ENCODE measurements at places on chromosomes 11 and 22. TPM values are rescaled to one million over a fixed set of nuclear protein-coding genes. Genes with fewer than 3 reads are reported as not detected.

GRCh38 chr11:93194673-93195291 lies 3.0 kb downstream of the SLC36A4 start:
- no peaks in the 10 kb centered on the region for H3K36me3 ChIP-seq
- DNase-seq: no peak
- no peaks in the 10 kb centered on the region for H3K27me3 ChIP-seq
- no peak overlapping the region for H3K4me3 ChIP-seq
- H3K27ac ChIP-seq: no peak overlapping the region

DNA sequence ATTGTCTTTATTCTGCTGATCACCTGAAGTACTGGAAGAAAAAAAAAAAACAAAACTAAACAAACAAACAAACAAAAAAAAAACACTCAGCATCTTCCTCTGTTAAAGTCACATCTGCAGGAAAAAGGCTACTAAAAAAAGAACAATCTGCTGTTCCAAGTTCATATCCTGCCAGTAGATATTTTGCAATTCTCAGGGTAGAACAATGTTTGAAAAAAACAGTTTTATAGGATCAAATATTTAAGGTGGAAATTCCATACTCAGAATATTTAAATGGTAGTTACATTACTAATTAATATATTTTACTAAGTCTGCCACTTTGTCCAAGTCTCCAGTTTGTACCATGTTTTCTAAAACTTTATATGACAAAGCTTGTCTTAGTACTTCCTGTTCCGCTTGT lies 175.2 kb downstream of the SBF2 start:
- no peaks in the 10 kb centered on the region for H3K27me3 ChIP-seq
- no peak overlapping the region for H3K27ac ChIP-seq
- H3K36me3 ChIP-seq: no peaks in the 10 kb centered on the region
- no peak for DNase-seq

Gene GNG3
- total RNA-seq: not detected

Gene MRGPRX3
- not detected for total RNA-seq

DNA sequence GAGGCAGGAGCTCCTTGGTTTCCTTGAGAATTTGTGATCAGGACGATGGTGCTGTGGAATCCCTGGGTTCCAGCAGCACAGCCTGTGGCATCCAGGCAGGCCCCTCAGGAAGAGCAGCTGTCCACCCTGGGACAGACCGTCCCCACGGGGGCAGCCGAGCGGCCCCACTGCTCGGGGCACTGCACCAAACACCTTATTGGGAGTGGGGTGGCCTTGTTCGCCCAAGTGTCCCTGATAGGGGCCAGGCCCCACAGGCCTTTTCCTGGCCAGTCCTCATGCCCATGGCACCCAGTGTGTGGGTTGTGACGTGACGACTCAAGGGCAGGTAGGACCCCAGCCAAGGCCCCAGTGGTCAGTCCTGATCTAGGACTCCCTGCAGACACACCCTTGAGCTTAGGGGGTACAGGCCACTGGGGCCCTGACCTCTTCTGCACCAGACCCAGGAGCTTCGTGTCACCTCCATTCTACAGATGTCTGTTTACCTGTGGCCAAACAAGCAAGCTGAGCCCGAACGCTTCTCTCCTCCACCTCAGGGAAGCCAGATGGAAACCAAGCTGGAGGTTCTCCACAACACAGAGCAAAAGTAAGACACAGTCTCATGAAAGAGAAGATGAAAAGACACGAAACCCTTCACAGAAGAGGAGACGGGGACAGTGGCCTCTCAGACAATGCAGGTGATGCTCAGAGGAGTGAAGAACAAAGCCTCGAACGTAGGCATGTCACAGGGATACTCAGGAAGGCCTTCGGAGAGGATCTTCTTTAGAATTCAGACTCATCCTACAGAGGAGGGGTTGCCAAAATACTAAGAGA lies 1.6 kb upstream of the BRD1 start:
- H3K27ac ChIP-seq: peak overlapping the region; percentile 16
- H3K27me3 ChIP-seq: no peaks in the 10 kb centered on the region
- peaks cover 20% of the 10 kb centered on the region for H3K4me1 ChIP-seq
- peaks cover under 1% of the 10 kb centered on the region for H3K36me3 ChIP-seq
- DNase-seq: no peak

Gene GLYAT
- total RNA-seq: not detected

GRCh38 chr22:45771711-45772110 lies 100.1 kb downstream of the ATXN10 start:
- DNase-seq: no peak
- no peak overlapping the region for H3K4me3 ChIP-seq
- H3K27me3 ChIP-seq: no peaks in the 10 kb centered on the region
- H3K27ac ChIP-seq: no peak overlapping the region
- H3K36me3 ChIP-seq: no peaks in the 10 kb centered on the region

Gene POTEH
- total RNA-seq: not detected

DNA sequence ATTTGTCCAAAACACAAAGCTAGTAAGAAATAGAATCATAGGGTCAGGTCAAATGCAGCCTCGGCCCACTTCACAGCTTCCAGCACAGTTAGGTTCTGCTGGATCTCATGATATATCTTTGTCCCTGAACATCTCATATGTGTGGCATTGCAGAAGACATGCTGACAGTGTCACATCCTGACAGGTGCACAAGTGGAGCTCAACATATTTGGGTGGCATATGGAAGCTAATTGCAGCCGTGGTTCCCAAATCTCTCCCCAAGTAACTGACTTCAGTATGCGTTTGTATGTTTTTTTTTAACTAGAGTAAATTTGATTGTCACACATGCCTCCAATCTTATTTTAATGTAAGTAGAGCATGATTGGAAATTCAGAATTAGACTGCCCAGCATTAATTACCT lies 33.4 kb downstream of the NAV2 start:
- H3K27me3 ChIP-seq: peaks cover 10% of the 10 kb centered on the region
- H3K36me3 ChIP-seq: no peaks in the 10 kb centered on the region
- H3K27ac ChIP-seq: no peak overlapping the region
- H3K4me1 ChIP-seq: no peaks in the 10 kb centered on the region
- no peak for DNase-seq

GRCh38 chr11:13221722-13222121 lies 55.9 kb upstream of the BMAL1 start:
- no peak overlapping the region for H3K27ac ChIP-seq
- H3K4me1 ChIP-seq: no peaks in the 10 kb centered on the region
- H3K36me3 ChIP-seq: no peaks in the 10 kb centered on the region
- H3K4me3 ChIP-seq: no peak overlapping the region

Gene SLC25A18
- total RNA-seq: not detected

GRCh38 chr22:20960609-20961008 lies 6.4 kb upstream of the AIFM3 start:
- H3K4me3 ChIP-seq: no peak overlapping the region
- H3K4me1 ChIP-seq: peaks cover 23% of the 10 kb centered on the region
- H3K36me3 ChIP-seq: no peaks in the 10 kb centered on the region
- no peak for DNase-seq

- H3K36me3 ChIP-seq: peaks cover 5% of the 10 kb centered on the region
- no peak overlapping the region for H3K4me3 ChIP-seq
- no peak overlapping the region for H3K27ac ChIP-seq
- no peak for DNase-seq
- peaks cover 3% of the 10 kb centered on the region for H3K4me1 ChIP-seq
Measured at GRCh38 chr11:77386178-77386577, 84.7 kb upstream of the GDPD4 start.

DNA sequence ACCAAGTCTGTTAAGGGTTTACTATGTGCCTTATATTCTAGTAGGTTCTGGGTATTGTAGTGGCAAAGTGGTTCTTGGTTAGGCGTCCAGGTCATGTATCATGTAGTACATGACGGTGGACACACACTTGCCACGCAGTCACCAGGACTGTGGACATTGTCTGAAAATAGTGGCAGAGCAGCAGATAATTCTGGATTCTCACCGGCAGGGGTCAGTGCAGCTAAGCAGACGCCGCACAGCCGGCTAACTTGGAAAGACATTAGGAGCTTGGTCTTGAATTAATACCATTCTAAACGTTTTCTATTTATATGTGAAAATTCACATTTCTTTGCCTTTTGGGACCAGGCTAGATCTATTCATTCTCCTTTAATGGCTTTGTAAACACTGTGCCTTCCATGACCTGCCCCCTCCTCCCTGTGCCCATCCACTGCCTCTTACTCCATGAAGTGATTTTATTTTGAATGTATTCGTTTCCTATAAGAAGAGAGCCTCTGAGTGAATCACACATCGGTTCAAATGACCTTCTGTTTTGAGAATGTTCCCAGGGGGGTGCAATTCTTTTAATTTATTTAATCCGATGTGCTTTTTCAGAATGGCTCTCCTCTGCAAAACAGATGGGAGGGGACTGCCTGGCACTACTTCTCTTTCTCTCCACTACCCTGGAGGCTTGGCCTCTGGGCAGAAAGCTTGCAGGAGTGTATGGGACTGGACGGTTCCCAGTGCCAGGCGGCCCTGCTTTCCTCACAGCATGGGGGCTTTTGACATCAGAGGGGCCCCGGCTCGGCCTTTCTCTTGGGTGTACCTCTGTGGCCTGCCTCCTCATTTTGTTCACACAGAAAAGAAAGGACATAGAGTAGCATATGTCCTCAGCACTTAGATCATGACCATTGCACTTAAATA lies 378.0 kb downstream of the NTM start:
- no peaks in the 10 kb centered on the region for H3K36me3 ChIP-seq
- H3K4me3 ChIP-seq: no peak overlapping the region
- no peak for DNase-seq
- H3K4me1 ChIP-seq: no peaks in the 10 kb centered on the region
- H3K27me3 ChIP-seq: no peaks in the 10 kb centered on the region

- H3K27ac ChIP-seq: peak overlapping the region; percentile 83
- no peak for DNase-seq
- peaks cover 26% of the 10 kb centered on the region for H3K4me1 ChIP-seq
- H3K4me3 ChIP-seq: peak overlapping the region; percentile 89
- peaks cover 20% of the 10 kb centered on the region for H3K36me3 ChIP-seq
Measured at GRCh38 chr11:57324154-57324885, 432 bp downstream of the TNKS1BP1 start.

- H3K27ac ChIP-seq: no peak overlapping the region
- peaks cover 23% of the 10 kb centered on the region for H3K27me3 ChIP-seq
- no peak for DNase-seq
- peaks cover 19% of the 10 kb centered on the region for H3K4me1 ChIP-seq
- H3K4me3 ChIP-seq: no peak overlapping the region
- peaks cover 15% of the 10 kb centered on the region for H3K36me3 ChIP-seq
Measured at GRCh38 chr11:10914050-10914449, 56.2 kb upstream of the ZBED5 start.

- peak overlapping the region; percentile 82 for H3K27ac ChIP-seq
- no peak for DNase-seq
- H3K4me1 ChIP-seq: peaks cover 60% of the 10 kb centered on the region
- peak overlapping the region; percentile 93 for H3K4me3 ChIP-seq
- no peaks in the 10 kb centered on the region for H3K27me3 ChIP-seq
Measured at GRCh38 chr11:88340366-88340935, 2.9 kb upstream of the CTSC start.

DNA sequence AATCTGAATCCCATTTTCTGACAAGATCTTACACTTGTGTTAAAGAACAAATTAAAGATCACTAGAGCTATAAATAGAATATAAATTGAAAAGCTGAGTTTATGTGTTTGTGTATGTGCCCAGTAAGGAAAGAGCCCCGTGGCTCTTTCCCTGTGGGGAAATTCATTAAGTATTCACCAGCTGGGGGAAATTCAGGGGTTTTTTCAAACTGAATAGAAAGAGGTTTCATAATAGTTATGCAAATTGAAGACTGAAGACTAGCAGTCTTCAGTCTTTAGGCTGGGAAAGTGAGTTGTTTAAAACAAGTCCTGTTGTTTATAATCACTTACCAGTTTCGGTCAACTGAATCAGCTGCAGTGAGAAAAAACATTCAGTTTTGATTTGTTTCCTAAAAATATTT lies 11.3 kb upstream of the MS4A7 start:
- H3K4me3 ChIP-seq: peak overlapping the region; percentile 39
- peaks cover 4% of the 10 kb centered on the region for H3K36me3 ChIP-seq
- H3K27me3 ChIP-seq: peaks cover 52% of the 10 kb centered on the region
- H3K27ac ChIP-seq: peak overlapping the region; percentile 78

Gene VSIG10L2
- total RNA-seq: not detected

DNA sequence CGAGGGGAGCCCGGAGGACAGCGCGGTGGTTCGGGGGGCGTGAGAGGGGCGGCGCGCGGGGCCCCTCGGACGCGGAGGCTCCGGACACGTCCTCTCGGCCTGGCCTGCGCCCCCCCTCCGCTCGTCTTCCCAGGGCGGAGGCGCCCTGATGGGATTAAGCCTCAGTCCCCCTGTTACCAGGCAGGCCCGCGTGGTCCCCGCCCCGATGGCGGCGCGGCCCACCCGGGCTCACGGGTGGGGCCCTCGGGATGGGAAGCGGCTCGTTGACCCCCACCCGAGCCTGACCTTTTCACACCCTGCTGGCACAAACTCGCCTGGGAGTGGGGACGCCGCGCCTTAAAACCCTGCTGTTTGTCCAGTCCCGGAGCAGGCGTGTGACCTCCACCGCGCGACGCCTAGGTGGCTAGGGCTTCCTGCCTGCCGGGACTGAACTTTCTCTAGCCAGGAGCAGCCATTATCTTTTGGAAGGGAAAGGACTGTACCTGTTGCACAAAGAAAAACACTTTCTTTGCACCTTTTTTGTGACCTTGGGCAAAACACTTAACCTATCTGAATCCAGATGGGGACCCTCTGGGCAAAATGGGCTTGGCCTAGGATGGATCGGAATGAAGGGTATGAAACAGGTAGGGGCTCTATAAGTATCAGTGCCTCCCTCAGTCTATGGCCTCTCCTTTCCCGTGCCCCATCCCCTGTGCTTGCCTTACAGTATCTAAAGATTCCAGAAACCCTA lies 1.0 kb downstream of the KIAA1671 start:
- peaks cover 40% of the 10 kb centered on the region for H3K27me3 ChIP-seq
- H3K36me3 ChIP-seq: no peaks in the 10 kb centered on the region
- peak overlapping the region; percentile 64 for H3K4me3 ChIP-seq
- no peak overlapping the region for H3K27ac ChIP-seq
- no peak for DNase-seq

DNA sequence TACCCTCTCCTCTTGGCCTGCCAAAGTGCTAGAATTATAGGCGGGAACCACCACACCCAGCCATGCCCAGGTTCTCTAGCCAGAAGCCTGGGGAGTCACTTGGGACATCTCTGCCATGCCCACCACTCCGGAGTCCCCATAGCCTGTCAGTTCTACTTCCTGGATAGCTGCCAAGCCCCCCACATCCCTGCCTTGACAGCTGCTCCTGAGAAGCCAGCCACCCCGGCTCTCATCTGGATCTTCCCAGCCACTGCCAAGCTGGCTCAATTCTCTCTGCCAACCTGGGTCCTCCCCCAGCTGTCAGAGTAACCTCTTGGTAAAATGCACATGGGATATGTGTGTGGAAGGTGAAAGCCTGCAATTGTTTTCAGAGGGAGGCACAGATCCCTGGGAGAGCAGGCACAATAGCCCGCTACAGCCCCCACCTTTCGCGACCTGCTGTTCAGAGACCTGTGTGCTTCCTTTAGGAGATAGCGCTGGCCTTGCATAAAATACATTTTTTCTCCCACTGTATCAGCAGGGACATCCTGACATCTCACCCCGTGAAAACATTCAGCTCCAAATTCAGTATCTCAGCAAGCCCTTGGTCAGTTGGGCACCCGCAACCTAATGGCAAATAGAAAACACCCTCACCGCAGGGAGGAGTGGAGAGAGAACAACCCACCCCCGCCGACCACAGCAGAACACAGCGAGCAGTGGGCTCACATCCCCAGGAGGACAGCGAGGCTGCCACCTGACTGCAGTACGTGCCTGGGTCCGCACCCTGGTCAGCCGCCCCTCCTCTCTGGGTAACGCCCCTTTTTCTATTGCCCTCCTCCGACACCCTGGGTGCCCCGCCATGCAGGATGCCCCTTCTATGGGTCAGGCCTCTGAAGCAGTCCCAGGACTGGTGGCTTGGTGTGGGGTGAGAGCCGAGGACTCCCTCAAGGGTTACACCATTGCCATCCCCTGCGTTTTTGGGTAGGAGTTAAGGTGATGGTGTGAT lies 1342.2 kb downstream of the BRD1 start:
- no peaks in the 10 kb centered on the region for H3K4me1 ChIP-seq
- DNase-seq: peak; percentile 59
- no peak overlapping the region for H3K4me3 ChIP-seq
- H3K36me3 ChIP-seq: no peaks in the 10 kb centered on the region
- peaks cover 40% of the 10 kb centered on the region for H3K27me3 ChIP-seq
- no peak overlapping the region for H3K27ac ChIP-seq
